ENCODE measurements at places on chromosomes 13 and 19.

DNA sequence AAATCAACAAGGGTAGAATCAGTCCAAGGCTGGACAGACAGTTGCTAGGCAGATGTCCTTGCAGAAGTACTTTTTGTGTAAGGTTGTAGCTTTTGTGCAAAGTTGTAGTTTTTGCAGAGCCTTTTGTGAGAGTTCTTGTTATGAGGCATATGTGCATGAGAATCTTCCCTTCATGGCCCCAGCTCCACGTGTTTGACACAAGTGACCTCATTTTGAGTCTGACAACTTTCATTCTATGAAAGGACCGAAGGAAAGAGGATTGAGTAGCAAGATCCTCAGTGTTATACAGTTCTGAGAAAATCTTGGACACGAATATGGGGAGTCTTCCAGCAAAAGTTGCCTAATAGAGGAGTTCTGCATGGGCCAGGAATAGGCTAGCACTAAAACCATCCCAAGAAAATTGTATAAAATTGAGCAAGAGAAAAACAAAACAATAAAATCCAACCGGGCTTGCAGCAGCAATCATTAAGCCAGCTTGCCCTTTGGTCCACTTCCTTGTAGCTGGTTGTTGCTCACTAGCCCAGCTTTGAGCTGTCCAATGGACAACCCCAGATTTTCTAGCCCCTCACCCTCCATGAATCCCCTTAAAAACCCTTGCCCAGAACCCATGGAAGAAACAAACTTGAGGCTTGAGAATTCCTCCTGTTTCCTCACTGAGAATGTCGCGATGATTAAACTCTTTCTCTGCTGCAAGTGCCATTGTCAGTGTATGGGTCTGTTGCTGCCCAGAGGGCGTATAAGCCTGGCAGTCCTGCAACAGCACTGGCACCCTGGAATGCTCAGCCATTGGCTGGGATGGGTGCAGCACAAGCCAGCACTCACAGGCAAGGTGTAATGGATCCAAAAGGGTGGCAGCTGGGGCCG lies 6.5 kb downstream of the EPSTI1 start:
- no peak for DNase-seq

DNA sequence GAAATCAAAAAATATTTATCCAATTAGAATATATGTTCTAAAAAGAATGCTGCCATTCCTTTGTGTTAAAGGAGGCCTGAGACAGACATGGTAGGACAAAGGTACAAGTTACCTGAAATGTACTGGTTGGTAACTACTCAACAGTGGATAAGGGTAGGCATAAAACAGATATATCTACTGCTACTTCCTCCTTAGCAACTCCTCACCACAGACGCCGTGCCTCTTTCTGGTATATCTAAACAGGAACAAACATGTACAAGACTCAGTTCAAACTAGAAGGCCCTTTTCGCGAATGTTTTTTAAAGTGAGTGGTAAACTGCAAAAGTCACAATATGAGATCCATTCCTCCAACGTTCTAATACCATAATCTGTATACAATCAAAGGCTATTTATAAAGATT lies 86.9 kb downstream of the TBC1D4 start:
- DNase-seq, result no peak

DNA sequence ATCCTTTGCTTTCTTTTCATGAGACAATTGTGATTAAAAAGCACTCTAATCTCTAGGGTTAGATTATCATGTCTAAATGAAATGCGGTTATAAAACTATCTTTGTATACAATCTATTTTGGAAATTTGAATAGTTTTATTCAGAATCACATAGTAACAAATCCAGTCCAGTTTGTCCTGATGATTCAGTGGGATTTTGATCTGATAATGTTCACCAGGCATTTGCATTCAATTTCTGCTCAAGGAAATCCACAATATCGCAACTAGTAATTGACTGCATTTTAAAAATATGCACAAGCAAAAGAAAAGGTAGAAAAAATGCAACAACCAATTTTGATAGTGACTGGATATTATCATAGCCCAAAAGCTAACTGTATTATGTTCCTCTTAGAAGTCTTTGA lies 63.8 kb downstream of the ITGBL1 start:
- DNase-seq, result no peak

- DNase-seq, result no peak
Measured at GRCh38 chr19:21694171-21694906, 73.0 kb downstream of the ZNF100 start.

- DNase-seq, result no peak
Measured at GRCh38 chr13:49165798-49166752, 54.1 kb upstream of the MLNR start.

DNA sequence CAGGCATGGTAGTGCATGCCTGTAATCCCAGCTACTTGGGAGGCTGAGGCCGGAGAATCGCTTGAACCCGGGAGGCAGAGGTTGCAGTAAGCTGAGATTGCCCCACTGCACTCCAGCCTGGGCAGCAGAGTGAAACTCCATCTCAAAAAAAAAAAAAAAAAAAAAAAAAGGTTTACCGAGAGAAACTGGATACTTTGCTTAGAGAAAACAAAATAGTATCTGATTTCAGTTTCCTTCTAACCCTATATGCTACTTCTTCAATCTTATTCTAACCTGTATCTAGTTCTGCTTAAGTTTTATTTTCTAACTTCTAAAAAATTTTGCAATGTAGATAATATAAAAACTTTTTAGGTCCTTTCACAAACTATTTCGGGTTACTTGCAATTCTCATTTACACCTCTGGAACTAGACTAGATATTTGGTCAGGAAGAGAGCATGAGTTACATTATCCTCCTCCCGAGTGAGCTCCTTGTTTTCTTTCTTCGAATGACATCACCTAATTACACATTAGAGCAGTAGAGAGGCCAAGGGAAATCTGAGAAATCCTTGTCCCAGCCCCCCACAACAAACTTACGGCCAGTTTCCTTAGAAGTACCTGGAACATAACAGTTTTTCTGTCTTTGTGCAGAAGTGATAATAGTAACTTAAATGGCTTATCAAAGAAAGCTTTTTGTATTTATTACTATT lies 128.9 kb downstream of the B3GLCT start:
- DNase-seq, result peak; percentile 16

GRCh38 chr19:38538386-38538785 lies 79.4 kb downstream of the MAP4K1 start:
- DNase-seq, result no peak

DNA sequence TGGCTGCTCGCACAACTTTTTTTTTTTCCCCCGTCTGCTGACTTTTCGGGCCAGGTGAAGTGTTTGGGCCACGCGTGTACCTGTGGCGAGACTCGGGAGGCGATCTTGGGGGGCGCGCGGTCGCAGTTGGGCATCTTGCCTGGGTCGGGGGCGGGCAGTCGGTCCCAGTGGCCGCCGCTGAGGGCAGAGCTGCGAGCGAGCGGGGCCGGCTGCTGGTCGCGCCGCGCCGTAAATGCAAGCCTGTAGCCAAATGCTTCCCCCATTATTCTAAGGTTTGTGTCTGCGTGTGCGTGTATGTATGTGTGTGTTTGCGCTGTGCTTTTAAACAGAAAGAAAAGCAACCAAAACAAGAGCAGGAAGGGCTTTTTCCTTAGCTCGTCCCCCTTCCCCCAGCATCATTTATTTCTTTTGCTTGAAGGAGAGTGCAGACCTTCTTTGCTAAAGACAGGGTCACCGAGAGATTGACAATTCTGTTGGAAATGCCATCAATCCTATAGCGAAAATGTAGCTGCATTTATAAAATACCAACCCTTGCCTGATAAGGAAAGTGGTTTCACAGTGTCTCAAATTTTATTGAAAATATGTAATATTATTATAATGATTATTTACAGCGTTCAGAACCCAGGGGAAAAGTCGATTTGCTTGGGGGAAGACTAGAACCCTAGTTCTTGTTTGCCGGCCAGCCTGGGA lies 143.2 kb upstream of the ZNF536 start:
- no peak for DNase-seq

DNA sequence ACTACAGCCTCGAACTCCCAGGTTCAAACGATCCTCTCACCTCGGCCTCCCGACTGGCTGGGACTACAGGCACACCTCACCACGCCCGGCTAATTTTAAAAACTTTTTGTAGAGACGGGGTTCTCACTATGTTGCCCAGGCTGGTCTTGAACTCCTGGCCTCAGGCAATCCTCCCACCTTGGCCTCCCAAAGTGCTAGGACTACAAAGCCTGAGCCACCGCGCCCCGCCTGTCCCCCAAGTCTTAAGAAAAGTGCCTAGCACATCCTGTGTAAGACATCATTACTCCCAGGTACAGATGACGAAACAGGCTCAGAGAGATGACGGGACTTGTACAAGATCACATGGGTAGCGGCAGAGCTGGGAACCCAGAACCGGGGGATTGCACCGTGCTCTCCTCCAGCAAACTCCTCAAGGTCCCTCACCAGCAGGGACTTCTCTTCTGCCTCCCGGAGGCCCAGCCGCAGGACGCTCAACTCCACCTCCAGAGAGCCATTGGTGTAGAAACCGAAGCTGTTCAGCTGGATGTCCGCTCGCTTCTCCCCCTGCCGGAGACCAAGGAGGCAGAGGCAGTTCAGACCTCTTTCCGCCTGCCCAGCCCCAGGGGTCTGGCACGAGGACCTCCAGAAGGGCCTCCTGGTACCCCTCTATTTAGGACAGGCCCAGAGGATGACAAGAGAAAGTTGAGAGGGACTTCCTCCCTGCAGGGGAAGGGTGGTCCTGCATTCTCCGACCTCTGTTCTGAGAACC lies 1.0 kb downstream of the GPR108 start:
- peak; percentile 85 for DNase-seq

- DNase-seq, result peak; percentile 41
Measured at GRCh38 chr19:9362905-9363304, at the start of gene ZNF177. Gene ZNF177, plus strand, starts transcription at chr19:9363013. Its CDS starts 15,299 bp downstream, at chr19:9378312.

- DNase-seq, result no peak
Measured at GRCh38 chr13:40940841-40941240, 78.3 kb downstream of the ELF1 start.

DNA sequence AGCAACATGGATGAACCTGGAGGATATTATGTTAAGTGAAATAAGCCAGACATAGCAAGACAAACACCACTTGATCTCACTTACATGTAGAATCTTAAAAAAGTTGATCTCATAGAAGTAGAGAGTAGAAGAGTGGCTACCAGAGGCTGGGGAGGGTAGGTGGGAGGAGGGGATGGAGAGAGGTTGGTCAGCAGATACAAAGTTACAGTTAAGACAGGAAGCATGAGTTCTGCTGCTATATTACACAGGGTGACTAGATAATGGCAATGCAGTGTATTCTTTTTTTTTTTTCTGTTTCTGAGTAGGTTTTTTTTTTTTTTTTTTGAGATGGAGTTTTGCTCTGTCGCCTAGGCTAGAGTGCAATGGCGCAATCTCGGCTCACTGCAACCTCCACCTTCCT lies 15.2 kb upstream of the THSD1 start:
- no peak for DNase-seq

DNA sequence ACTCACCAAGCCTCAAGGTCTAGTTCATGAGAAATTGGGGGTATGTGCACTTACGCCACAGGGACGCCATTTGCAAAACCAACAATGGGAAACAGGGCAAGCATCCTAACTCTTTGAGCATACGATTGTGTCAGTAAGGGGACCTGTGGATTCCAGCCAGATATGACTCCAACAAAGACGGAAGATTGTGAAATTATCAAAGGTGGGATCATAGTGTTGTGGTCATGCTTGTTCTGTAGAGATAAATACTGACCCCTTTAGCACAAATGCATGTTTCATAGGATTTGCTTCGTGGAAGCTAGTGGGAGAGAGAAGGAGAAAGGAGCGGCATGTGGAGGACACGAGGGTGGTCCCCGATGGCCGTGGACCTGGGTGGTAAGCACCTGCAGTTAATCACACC lies 37.8 kb downstream of the GATAD2A start:
- no peak for DNase-seq

DNA sequence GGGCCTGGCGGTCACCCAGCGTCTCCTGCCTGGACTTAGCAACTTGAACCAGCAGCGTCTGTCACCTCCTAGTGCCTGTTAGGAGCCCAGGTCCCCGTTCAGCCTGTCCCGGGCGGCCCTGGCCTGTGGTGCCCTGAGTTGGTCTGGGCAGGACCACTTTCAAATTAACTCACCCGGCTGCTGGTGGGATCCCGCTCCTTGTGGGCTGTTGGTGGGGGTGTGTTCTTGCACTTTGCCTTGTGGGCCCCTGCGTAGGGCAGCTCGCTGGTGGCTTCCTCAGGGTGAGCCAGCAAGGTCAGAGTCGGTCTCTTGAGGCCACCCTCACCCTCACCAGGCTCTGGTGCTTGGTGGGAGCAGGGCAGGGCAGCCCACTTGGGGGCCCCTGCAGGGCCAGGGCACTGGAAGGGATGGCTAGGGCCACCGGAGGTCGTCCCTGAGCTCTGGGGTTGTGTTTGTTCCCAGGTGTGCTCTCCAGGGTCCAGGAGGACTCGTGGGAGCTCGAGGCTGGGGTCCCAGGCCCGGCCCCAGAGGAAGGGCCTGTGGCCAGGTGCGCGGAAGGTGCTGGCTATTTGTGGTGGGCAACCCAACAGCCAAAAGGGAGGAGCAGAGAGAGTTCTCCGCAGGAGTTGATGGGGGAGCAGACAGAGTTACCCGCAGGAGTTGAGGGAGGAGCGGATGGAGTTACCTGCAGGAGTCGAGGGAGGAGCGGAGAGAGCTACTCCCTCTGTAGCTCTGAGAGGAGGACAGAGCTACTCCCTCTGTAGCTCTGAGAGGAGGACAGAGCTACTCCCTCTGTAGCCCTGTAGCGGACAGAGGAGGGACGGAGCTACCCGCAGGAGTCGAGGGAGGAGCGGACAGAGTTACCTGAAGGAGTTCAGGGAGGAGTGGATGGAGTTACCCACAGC lies 16.9 kb downstream of the TFDP1 start:
- DNase-seq, result no peak

- no peak for DNase-seq
Measured at GRCh38 chr13:111278258-111278657, 42.2 kb upstream of the TEX29 start.

DNA sequence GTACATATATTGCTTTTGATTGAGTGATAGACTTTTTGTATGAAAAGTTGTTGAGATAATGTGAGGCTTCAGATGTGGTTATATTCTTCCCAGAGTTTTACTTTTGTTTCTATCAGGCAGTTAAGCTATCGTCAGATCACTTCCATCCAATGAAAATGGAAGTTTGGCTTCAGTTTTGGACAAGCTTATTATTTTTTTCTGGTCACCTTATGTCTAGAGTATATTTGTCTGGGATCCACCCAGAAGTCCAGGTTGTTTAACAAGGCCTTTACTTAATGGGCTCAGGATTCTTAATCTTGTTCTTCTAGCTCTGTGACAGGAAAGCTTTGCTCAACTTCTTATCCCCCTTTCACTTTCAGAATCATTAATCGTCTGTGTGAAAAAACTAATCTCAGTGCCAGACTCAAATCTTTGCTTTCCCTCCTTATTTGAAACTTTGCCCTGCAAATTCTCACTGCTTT lies 150.9 kb downstream of the PDS5B start:
- peak; percentile 23 for DNase-seq

Data from A673 (cell line).